ENCODE measurements at places on chromosomes 1 and 21. TPM values are rescaled to one million over a fixed set of nuclear protein-coding genes. Genes with fewer than 3 reads are reported as not detected.

The MAN1C1 gene
- total RNA-seq: 8.6 TPM

DNA sequence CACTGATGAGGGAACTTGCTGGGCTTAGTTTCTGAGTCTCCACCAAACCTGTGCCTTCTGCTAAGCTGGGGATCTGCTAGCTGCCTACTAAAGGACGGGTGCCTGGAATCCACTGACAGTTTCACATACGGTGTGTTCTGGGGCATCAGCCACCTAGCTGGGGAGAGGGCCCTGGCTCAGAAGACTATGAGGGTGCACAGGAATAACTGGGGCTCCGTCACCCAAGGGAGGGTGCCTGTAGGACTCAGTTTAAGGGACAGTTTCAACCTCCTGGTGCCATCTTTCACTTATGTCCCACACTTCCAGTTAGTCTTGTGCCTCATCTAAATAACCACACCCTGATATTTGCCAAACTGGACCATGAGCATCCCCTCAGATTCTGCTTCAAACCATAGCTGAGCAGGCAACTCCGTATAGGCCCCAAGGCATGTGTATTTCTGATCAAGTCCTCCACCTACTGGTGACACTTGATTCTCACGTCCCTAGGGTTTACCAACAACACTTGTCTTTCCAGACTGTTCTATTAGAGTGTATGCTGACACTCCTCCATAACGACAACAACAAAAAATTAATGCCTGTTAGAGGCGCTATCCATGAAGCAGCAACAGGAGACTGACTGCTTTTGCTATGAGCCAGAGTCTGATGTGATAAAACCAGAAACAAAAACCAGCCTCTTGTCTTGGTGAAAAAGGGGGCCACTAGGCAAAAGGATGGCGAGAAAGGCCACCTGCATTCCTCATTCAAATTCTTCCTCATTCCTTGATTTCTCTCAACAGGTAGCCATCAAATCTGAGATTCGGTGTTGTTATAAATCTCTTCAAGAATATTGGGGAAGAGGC lies 55.0 kb upstream of the PAXBP1 start:
- DNase-seq: peak; percentile 4

The KRTAP21-2 gene
- not detected for total RNA-seq

DNA sequence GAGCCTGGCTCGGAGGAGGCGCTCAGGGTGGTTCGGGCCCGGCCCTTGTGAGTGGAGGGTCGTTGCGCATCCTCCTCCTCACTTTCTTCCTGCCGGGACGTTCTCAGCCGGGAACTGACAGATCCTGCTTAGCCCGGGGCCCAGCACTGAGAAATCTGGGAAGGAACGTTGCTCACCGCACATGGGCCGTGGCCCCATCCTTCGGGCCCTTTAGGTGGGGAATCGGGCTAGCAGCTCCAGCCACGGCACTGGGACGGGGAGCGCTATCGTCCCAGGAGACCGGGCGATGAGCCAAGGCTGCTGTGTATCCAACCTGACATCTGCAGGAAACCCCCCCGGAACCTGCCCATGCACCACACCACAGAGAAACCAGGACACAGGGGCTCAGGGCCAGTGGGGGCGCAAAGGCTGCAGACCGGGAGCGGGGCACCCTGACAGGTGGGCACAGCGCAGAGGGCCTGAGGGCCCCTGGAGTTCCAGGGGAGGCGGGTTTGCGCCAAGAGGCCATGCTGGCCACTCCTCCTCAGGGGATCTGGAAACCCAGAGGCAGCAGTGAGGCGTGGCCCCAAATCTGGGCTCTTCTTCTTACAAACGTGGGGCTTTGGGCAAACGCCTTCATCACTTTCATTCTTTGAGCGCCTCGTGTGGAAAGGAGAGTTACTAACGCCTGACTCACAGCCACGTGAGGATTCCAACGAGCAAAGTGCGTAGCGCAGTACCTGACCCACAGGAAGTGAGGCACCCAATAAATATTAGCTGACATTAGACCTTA lies at the start of gene SH2D5:
TSS of gene SH2D5 (minus strand) at position 116 of the 772 bp plus-strand sequence. CDS start 4,659 bp downstream, outside the sequence.
- peak; percentile 77 for DNase-seq

DNA sequence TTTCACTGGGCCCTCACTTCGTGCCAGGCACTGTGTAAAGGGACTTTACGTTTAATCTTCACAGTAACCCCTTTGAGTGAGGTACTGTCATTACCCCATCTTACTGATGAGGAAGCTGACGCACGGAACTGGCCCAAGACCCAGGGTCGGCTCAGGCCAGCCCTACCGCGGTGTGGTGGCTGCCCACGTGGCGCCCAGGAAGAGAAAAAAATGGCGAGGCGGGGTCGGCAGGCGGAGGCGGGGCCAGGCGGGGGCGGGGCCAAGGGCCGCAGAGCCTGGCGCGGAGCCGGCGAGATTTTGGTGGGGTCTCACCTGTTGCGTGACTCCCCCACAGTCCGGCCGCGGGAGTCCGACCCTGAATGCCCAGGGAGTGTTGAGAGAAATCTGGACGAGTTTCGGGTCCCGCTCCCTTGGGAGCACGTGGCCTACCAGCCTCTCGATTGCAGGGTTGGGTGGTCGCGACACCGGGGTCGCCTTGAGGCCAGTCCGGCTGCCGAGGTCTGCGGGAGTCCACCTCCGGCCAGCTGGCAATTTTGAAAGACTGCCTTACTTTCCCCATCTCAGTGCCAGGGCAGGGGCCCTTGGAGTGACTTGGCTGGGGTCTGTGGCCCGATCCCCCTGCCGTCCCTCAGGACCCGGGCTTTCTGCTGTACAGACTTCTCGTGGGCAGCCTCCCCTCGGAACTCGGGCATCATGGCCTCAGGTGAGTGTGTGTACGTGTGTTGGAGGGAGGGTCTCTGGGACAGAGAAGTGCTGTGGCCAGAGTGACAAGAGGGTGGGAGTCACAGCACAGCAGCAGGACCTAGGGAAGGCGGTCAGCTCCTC lies at the start of the genes AMPD2 and GNAT2:
TSS of gene AMPD2 (plus strand) at position 262 of the 825 bp plus-strand sequence. CDS start 1,339 bp downstream, outside the sequence.
TSS of gene GNAT2 (minus strand) at position 41 of the 825 bp plus-strand sequence. CDS start 6,746 bp downstream, outside the sequence.
- DNase-seq: no peak

The CFHR1 gene
- 0.94 TPM for total RNA-seq

DNA sequence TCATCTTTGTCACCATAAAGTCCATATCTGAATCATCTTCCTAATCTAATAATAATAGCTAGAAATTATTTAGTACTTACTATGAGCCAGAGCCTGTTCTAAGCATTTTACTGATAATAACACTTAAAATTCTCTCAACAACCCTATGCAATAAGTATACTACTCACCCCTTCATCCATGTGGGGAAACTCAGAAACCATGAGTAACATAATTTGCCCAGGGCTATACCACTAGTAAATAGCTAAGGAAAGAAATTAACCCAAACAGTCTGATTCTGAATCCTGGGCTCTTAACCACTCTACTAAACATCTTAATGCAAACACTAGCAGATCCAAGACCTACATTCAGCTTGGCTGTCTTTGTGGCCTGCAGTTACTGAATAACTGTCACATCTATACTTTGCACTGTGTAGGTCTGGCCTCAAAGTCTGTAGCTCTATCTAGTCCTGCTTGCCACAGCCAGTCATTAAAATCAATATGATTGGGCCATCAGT lies 394.8 kb upstream of the ESRRG start:
- DNase-seq: no peak

Data from occipital lobe (tissue), 3 donors.